Fibroblast of mammary gland (primary cell): ENCODE measurements at places on chromosomes 7 and 10.

DNA sequence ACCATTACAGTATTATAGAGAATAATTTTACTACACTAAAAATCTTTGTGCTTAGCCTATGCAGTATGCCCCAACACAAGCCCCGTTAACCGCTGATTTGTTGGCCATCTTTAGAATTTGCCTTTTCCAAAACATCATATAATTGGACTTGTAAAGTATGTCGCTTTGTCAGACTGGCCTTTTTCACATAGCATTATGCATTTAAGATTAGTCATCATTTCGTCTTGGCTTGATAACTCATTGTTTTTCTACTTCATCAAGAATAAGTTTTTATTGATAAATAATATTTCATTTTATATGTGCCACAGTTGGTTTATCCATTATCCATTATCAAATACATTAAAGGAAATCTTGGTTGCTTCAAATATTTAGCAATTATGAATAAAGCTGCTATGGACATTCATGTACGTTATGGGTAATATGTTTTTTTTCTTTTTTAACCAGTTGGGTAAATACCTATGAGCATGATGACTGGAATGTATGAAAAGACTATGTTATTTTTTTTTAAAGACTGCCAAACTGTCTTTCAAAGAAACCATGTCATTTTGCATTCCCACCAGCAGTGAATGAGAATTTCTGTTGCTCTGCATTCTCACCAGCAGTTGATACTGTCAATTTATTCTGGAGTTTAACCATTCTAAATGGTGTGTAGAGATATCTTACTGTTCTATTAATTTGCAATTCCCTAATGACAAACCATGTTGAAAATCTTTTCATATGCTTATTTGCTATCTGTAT, 273.1 kb upstream of the KCND2 start:
- no peak for DNase-seq

DNA sequence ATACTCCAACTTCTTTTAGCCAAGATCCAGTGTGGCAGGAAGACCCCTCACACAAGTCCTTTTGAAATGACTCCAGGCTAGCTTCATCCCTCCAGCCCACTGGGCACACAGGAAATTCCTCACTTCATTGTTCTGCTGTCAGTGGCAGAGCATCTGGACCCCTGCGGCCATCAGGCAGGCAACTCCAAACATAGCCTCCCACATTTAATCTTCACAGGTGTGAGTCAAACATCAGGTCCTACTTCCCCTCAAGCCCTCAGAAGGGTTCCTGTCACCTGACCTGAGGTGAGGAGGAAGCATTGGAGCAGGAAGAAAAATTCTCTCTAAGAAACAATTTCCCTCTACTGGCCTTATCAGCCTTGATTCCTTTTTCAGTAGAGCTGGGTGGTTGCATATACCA, 51.1 kb upstream of the C1GALT1 start:
- DNase-seq, result no peak

DNA sequence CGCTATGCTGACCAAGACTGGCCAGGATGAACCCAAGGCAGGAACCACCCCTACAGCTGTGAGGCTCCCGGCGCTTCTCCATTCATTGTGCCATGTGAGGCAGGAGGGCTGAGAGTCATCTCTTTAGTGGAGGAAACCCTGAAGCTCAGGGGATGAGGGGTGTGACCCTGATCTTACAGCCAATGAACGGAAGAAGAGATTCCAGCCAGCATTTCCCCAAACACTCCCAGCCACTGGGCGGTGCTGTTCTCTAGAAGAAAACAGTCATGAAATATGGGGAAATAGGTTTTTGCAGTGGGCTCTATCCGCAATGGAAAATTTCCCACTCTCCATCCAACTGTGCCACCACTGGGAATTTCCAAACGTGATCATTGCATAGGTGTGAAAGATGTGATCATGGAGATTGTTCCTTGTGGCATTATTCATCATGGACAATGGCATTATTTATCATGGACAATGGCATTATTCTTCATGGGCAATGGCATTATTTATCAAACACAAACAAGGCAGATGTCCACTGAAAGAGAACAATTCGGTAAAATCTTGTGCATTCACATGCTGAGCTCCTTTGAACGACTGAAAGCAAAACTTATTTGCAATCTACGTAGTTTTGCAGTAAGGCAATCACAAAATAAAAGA, 14.0 kb upstream of the SLC18A2 start:
- DNase-seq, result peak; percentile 44

GRCh38 chr7:6709808-6710207, 3.1 kb upstream of the ZNF12 start:
- DNase-seq, result no peak

DNA sequence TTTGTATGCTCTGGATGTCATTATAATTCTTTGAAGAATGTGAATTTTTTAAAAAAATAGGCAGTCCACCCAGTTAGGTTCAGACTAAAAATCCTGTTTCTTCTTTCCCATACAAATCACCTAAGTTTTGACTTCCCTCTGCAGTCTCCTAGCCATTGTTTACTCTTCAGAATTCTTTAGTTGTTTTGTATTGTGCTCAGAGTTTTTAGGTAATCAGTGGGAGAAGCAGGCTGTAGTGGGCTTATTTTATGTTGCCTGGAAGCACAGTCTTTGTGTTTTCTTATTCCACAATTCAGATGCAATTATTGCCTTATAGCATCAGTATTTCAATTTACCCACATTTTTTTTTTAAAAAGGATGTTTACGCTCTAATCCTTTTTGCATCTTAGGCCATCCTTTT, 94.9 kb downstream of the AKAP9 start:
- DNase-seq, result no peak

DNA sequence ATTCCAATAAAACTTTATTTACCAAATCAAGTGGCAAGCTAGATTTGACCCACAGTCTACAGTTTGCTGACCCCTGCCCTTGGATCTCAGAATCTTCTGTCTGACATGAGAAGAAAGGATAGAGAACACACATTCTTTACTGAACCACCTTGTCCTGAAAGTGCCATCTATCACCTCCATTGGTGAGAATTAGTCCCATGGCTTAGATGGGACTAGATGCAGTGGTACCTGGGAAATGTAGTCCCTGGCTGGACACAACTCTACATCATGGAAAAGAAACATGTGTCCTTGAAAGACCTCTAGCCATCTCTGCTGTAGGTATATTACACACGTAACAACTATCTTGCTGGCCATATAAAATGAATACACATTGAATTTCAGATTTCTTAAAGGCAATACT, 336.2 kb downstream of the LHFPL3 start:
- no peak for DNase-seq

DNA sequence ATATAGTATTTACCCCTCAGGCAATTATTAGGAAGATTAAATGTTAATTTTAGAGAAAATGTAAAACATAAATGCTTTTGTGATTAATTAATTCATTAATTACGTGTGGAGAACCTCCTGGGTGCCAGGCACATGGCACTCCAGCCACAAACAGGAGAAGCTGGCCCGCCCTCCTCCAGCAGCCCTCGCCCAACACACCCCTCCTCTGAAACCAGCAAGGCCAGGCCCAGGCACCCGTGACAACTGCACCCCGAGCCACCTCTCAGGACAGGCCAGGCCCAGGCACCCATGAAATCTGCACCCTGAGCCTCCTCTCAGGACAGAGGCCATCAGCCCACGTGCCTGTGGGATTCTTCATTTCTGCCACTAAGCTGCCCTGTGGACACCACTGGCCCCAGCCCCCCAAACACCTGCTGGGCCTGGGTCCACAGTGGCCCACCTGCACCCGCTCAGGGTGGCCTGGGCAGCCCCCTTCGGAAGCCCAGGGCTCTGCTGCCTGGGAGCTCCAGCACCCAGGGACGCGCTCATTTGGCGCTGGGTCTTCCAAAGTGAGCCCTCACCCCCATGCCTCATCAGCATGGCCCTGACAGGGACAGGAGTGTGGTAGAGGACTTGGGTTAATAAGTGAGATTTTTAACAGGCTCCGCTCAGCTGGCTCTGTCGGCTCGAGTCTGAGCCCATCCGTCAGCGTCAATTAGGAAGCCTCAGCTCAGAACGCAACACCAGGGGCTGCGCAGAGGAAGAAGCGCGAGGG, 482.1 kb downstream of the DNAJB6 start:
- no peak for DNase-seq

DNA sequence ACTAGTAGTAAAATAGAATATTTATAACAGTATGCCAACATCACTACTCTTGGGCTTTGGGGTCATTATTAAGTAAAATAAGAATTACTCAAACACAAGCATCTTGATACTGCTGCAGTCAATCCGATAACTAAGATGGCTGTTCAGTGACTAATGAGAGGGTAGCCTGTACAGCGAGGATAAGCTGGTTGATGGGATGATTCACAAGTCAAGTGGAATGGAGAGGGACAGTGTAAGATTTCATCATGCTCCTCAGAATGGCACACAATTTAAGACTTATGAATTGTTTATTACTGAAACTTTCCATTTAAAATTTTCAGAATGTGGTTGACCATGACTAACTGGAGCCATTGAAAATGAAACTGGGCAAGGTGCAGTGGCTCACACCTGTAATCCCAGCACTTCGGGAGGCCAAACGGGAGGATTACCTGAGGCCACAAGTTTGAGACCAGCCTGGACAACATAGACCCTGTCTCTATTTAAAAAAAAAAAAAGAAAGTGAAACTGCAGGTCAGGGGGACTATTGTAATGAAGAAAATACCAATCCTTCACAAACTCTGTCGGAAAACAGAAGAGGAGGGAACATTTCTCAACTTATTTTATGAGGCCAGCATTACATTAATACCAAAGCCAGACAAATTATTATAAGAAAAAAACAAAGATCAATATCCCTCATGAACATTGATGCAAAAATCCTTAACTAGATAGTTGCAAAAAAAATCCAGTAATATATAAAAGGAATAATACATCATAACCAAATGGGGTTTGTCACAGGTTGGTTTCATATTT, 11.2 kb downstream of the AVL9 start:
- peak; percentile 94 for DNase-seq

DNA sequence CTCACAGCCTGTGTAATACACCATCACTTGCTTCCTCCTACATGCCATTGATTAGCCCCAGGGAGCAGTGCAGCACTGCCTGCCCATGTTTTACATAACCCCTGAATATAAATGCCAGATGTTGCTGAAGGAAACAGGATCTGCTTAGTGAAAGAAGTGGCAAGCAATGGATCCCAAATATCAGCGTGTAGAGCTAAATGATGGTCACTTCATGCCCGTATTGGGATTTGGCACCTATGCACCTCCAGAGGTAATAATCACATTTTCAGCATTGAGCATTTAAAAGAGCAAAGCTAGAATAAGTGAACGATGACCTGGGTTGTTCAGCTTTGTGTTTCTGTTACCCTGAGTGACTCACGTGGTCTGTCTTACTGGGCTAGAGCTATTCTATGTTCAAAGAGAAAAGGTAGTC, at the start of gene AKR1C4:
AKR1C4 (plus strand) TSS at position 136 of the 412 bp plus-strand sequence; CDS start at position 167, 31 bp downstream.
- no peak for DNase-seq

DNA sequence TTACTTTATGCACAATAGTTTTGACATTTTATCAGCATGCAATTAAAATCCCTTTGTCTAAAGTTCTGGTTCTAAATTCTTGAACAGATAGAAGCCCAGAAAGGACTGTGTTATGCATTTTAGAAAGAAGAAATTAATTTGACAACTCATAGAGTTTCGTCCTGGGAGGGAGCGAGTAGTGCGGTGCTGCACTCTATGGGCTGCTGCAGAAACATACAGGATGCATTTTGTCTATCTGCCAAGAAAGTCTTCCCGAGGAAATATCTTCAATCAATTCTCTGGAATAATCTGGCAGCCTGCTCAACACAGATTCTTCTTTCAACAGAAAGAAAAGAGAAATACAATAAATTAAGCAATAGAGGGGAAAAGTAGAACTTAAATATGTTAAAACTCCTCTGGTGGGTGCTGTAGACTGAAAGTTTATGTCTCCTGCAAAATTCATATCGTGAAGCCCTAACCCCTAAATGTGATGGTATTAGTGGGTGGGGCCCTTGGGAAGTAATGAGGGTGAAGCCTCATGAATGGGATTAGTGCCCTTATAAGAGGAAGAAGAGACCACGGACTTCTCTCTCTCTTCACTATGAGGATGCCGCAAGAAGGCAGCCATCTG, 39.0 kb upstream of the IFRD1 start:
- DNase-seq, result peak; percentile 62

DNA sequence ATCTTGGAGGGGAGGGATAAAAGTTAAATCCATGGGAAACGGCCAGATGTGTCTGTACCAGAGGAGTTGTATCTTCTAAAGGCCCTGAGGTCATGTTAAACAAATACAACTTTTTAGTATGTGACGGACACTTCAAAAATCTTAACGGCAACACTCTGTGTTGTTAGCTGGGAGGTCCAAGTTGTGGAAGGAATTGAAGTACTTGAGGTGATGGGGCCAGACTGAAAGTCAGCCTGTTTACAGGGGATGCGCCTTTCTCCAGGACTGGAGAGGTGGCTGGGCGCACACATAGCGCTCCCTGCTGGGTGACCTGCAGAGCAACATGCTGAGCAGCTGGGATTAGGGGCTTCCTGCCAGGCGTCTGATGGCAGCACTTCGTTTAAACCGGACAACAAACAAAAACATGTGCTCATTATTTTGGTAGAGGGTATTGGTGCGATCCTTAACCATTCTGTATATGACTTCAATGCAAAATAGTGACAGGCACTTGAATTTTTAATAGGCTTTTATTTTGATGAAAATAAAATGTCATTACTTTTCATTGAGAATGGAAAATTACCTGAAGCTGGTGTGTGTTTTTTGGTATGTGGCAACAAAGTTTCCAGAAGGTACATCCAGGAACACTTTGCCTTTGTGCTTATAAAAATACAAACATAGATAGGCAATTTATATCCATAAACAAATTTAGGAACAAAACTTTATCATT, 198.2 kb downstream of the MLLT10 start:
- peak; percentile 81 for DNase-seq

DNA sequence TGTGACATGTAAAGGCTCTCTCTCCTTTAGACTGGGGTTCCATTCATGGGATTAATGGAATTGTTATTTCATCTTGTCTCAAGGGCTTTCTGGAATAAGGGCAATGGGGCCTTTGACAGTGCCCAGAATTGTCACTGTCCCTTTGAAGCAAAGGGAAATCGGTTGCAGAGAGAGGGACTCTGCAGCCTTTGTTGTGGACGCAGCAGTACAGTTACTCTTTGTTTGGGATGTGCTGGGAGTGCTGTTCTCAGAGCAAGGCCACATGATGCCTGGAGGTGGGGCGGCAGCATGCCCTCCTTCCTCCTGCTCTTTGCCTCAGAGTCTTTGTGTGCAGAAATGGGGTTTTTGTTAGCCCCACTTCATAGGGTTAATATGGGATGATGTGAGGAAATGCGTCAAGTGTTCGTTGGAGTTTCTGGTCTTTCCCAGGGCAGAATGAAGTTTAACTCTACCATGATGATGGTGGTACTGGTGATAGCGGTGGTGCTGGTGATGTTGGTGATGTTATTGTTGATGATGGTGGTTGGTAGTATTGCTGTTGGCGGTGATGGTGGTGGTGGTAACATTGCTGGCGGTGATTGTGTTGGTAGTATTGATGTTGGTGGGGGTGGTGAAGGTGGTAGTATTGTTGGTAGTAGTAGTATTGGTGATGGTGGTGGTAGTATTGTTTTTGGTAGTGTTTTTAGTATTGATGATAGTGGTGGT, 45.3 kb downstream of the DOCK1 start:
- DNase-seq, result no peak

DNA sequence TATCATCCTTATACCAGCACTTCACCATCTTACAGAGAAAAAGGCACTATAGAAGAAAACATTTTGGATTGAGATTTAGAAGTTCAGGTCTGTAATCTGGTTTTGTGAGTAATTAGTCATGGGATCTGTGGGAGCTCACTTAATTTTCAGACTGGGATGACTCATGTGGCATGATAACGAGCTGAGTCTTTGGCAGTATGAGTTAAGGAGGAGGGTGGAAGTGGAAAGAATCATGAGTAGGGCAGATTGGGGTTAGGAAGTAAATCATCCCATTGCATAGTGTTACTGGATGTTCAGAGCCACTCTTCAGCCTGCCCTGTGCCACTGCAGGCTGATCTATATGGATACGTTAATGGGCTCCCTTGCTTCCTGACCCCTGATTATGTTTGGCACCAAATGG, 64.9 kb downstream of the ZNF92 start:
- DNase-seq, result peak; percentile 97
